ENCODE measurements at places on chromosomes 3 and 15. TPM values are rescaled to one million over a fixed set of nuclear protein-coding genes. Genes with fewer than 3 reads are reported as not detected.
A peak's percentile ranks its signal among the peaks of the same experiment; 100 is the strongest.

- DNase-seq: peak; percentile 78
These were observed 5.8 kb upstream of the RPL29 start for GRCh38 chr3:52001443-52001974.

DNA sequence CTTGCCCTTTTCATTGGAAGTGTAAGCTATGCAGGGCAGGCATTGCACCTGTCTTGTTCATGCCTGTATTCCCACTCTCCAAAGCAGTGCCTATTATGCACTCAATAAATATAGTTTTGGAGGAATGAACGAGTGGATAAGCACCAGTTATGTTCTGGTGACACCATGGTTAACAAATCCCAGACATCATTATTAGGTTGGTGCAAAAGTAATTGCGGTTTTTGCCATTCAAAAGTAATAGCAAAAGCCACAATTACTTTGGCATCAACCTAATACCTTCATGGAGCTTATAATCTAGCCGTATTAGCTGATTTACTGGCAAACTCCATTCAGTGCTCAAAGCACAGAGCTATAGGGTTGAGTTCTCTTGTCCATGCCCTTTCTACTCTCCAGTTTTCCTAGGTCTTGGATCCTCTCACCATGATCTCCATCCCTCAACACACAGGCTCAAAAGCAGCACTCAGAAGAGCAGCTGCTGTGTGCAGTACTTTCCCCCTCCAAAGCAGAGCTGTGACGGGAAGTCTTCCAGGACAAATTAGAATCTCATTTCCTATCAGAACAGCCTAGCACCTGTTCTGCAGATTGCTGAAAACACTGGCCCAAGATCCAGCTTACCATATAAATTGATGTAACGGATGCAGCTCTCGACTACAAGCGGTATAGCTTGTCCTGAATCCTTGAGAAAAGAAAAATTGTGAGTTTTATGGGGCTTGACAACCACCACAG lies 63.2 kb upstream of the RAD18 start:
- no peak for DNase-seq

- DNase-seq: no peak
These were observed 83.4 kb upstream of the BHLHE40 start for GRCh38 chr3:4895838-4896237.

DNA sequence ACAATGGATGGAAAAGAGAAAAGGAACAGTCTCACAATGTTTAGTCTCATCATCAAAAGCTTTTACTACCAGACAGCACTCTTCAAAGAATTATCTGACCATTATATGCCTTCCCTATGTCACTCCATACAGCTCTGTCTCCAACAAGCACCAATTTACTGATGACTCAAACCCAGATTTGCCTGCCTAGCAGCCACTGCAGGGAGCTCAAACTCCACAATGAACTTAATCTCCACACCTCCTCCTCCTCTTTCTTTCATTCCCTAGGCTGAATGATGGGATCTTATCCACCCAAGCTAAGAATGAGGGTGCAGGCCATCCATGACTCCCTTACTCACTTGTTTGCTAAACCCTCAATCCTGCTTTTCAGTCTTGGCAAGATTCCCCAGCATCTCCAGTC lies 45.5 kb downstream of the NBEAL2 start:
- DNase-seq: no peak

- DNase-seq: no peak
These were observed 612.6 kb upstream of the NECTIN3 start for GRCh38 chr3:110459021-110459420.

DNA sequence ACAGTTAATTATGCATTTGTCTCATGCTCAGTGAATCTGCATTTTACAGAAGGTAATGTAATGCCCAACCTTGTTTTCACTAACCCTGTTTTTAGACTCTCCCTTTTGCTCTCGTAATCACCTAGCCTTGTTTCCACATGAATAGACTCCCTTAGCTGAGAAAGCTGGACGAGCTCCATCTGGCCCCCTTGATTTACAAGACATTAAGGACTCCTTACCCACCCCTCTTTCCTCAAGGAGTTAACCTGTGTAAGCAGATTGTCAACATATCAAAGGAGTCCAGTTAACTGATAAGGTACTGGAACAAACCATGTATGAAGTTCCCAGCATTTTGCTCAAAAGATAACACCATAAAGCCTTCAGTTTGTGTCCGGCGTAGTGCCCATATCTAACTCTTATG lies 99.6 kb downstream of the VPS8 start:
- no peak for DNase-seq

- no peak for DNase-seq
These were observed 139.5 kb downstream of the TBL1XR1 start for GRCh38 chr3:177057768-177058167.

GRCh38 chr3:127745656-127746399 lies 73.1 kb downstream of the ABTB1 start:
- DNase-seq: no peak

GRCh38 chr15:88395872-88396781 lies 71.1 kb downstream of the MRPL46 start:
- DNase-seq: no peak

DNA sequence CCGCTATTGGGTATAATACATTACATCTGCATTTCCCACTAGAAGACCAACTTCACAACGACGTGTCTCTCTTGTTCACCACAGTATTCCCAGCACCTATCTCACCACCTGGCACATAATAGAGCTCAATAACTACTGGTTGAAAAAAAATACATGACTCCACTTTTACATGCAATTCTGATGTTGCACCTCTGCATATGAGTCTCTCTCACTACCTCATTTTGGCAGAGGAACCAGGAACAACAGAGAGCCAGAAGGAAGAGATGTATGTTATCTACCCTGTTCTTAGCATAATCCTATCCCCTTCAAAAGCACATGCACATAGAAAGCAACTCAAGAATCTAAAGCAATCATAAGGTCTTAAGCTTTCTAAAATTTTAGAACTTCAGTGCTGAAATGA lies 61.6 kb downstream of the SHQ1 start:
- no peak for DNase-seq

GRCh38 chr3:51942603-51943450 lies 664 bp downstream of the PARP3 start:
- DNase-seq: peak; percentile 72

DNA sequence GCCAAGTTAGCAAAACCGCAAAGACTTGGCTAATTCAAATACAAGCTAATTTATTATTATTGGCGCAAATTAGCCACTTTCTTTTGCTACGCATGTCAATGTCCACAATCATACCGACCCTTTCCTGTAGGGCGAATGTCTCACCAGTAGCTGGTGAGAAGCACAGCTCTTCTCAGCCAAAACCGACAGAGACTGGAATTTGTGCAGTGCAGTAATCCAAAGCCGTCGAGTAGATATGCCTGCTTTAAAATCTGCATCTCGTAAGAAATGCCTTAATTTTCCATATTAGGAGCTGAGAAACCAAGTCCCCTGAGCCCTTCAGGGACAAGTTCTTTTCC lies 614 bp upstream of the MINDY2 start:
- no peak for DNase-seq

GRCh38 chr3:43021186-43021585 lies 42.1 kb downstream of the GASK1A start:
- no peak for DNase-seq

GRCh38 chr3:17755836-17756235 lies 13.4 kb upstream of the TBC1D5 start:
- DNase-seq: no peak

DNA sequence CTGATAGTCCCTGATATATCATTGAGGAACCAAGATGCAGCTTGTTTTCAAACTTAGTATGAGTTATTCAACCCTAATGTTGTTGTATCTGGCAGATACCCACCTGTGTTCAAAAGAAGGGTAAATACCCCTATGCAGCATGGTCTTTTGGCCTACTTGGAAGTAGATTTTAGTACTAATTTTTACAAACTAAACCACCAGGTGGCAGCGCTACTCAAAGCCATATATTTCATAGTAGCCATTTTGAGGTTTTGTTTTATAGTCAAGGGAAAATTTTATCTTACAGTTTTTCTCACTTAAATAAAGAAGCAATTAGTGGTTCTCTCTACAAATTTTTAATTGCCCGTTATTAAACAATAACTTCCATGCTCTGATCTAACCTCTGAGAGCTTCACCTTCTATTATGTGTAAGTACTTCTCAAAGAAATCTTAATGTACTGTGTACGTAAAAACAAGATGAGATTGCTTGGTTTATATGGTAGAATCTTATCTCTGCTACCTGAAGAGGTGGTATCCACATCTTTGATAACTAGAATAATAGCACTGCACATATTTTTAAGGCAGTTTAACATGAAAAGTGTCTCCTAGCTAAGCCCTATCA lies 31.5 kb upstream of the MLF1 start:
- DNase-seq: no peak

DNA sequence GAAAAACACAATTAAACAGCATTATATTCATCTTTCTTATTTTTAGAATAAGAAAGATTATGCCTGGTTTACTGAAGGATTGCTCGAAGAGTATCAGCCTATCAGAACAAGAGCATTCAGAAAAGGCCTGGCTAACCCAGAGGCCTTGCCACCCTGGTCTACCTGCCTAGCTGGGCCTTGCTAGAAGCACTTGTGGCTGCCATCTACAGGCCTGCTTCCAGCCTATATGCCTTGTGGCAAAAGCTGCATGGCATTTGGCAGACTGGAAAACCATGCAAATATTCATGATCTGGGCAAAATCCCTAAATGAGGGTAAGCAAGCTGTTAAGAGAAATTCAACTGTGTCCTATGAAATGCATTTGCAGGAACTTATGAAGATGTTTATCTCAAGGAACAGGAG lies 9.3 kb upstream of the ATP13A4 start:
- DNase-seq: no peak

DNA sequence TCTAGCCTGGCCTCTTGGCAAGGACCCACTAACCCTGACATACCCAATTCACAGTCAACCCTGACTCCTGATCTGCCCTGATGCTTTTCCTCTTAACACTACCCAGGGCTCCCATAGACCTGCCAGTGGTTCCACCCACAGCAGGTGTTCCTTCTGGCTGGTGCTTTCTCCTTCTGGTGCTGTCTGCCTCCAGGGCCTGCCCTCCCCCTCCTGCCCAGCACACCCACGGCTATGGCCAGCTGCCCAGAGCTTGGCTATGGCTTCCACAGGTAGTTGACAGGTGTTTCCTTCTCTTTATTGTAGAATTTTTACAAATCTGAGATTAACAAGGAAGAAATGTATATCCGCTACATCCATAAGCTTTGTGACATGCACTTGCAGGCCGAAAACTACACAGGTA lies 46.5 kb upstream of the MANF start:
- DNase-seq: no peak

GRCh38 chr3:192916371-192917027 lies 1.2 kb downstream of the MB21D2 start:
- peak; percentile 55 for DNase-seq

DNA sequence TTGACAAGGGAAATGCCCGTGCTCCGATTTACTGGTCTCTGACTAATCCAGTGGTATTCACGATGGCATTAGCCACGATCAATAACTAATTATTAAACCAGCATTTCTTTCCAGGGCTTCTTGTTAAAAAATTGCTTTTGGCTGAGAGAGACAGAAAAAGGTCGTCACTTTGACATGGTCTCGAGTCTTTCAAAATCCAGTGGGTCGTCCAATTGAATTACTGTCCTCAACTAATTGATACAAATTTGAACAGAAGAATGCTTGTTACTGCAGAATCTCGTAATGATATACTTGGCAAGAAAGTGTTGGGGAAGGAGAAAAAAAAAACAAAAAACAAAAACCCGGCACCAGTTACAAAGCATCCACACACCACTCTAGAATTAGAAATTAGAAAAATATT lies 318.4 kb downstream of the NR2F2 start:
- DNase-seq: no peak

DNA sequence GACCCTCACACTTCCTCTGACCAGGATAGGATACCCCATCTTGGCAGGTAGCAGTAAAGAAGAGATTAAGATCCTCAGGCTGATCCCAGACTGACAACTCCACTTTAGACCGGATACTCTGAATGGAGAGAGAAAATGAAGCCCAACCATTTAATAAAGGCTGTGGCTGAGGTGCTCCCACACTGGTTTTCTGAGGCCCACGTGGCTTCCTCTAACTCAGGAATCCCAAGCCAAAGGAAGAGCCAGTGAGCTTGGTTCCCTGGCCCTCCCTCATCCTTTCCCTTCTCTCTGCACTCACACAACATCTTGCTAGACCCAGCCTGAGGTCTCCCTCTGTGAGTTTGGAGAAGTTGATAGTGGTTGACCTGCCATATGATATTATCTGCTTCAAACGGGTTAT lies 78.1 kb downstream of the ITGB5 start:
- no peak for DNase-seq

DNA sequence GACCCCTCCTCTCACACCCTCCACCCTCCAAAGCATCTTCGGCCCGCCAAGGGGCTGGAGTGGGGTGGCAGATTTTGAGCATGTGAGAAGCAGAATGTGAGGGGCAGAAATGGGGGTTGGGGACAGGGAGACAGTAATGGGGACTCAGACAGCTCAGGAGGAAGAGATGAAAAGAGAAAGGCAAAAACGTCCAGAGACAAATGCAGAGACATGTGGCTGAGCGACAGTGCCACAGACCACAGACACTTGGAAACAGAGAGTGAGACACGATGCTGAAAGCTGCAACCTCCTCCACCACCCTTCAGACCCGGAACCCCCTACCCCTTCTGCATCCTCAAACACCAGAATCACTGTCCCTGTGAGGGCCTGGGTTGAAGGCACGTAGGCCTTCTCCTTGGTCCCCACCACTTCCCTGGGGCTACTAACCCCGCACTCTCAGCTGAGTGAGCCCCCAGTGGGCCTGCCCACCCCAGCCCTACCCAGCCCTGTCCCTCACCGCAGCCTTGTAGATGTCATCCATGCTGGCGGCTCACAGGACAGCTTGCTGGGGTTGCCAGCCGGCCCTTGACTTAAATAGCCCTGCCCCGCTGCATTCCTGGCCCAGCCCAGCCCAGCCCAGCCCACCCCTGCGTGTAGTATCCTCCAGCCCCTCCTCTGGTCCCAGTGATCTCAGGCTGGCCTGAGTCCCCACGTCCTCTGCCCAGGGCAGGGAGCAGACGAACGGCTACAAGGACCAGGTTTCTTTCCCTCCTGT lies at the start of gene TNNC1:
TNNC1 (minus strand) TSS at position 546 of the 754 bp plus-strand sequence; CDS start at position 520, 26 bp downstream.
- DNase-seq: peak; percentile 63

The P2RY14 gene
- 4.5 TPM for total RNA-seq

The OXTR gene
- 0.59 TPM for total RNA-seq

The CLDN16 gene
- total RNA-seq: 0.08 TPM

The MCF2L2 gene
- total RNA-seq: 0.34 TPM

The MED12L gene
- 0.50 TPM for total RNA-seq

The GHSR gene
- total RNA-seq: not detected

The P2RY12 gene
- 1.4 TPM for total RNA-seq

The IL17RC gene
- total RNA-seq: 34.6 TPM

The PP2D1 gene
- not detected for total RNA-seq

The NECTIN3 gene
- total RNA-seq: 13.2 TPM

The CLASP2 gene
- total RNA-seq: 61.4 TPM

The SNTN gene
- total RNA-seq: not detected

The SNX22 gene
- 29.8 TPM for total RNA-seq

The PAK6 gene
- 6.8 TPM for total RNA-seq

The CHCHD4 gene
- total RNA-seq: 25.9 TPM

The NME9 gene
- not detected for total RNA-seq

Data from left cardiac atrium (tissue), 4 donors.